Stomach (tissue), 19 donors: ENCODE measurements at places on chromosomes 7 and 10. TPM values are rescaled to one million over a fixed set of nuclear protein-coding genes. Genes with fewer than 3 reads are reported as not detected.

DNA sequence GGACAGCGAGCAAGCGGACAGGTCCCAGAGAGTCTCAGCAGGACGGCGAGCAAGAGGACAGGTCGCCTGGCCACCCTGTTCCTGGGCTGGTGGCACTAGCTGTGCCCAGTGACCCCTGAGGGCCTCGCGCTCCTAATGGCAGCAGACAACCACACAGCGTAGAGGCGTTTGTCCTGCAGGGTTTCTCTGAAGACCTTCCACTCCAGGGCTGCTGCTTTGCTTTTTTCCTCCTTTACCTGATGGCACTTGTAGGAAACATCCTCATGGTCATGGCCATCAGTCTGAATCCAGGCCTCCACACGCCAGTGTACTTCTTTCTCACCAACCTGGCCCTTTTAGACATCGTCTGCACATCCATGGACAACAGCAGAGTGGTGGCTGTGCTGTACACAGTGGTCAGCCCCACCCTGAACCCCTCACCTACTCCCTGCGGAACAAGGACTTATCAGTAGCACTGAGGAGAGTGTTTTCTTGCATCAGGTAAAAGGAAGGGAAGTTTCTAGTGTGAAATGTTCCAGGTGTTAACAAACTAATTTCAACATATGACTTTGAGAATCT lies 27.4 kb downstream of the SCART1 start:
- H3K4me3 ChIP-seq: no peak overlapping the region
- H3K36me3 ChIP-seq: no peaks in the 10 kb centered on the region
- DNase-seq: no peak
- no peaks in the 10 kb centered on the region for H3K4me1 ChIP-seq

Gene AIFM2
- total RNA-seq: 12.9 TPM

Gene PODXL
- total RNA-seq: 241 TPM

- H3K36me3 ChIP-seq: no peaks in the 10 kb centered on the region
- no peak overlapping the region for H3K27ac ChIP-seq
- no peak overlapping the region for H3K4me3 ChIP-seq
- DNase-seq: no peak
- H3K27me3 ChIP-seq: no peaks in the 10 kb centered on the region
These were observed 282.5 kb downstream of the INHBA start for GRCh38 chr7:41420421-41420820.

GRCh38 chr10:86758189-86759072 lies 2.0 kb downstream of the BMPR1A start:
- H3K4me3 ChIP-seq: peak overlapping the region; percentile 78
- H3K36me3 ChIP-seq: no peaks in the 10 kb centered on the region
- H3K27me3 ChIP-seq: peaks cover 3% of the 10 kb centered on the region
- peaks cover 11% of the 10 kb centered on the region for H3K4me1 ChIP-seq

GRCh38 chr7:19110776-19111175 lies 6.7 kb downstream of the TWIST1 start:
- H3K27ac ChIP-seq: no peak overlapping the region
- no peak overlapping the region for H3K4me3 ChIP-seq
- H3K27me3 ChIP-seq: peaks cover 7% of the 10 kb centered on the region

DNA sequence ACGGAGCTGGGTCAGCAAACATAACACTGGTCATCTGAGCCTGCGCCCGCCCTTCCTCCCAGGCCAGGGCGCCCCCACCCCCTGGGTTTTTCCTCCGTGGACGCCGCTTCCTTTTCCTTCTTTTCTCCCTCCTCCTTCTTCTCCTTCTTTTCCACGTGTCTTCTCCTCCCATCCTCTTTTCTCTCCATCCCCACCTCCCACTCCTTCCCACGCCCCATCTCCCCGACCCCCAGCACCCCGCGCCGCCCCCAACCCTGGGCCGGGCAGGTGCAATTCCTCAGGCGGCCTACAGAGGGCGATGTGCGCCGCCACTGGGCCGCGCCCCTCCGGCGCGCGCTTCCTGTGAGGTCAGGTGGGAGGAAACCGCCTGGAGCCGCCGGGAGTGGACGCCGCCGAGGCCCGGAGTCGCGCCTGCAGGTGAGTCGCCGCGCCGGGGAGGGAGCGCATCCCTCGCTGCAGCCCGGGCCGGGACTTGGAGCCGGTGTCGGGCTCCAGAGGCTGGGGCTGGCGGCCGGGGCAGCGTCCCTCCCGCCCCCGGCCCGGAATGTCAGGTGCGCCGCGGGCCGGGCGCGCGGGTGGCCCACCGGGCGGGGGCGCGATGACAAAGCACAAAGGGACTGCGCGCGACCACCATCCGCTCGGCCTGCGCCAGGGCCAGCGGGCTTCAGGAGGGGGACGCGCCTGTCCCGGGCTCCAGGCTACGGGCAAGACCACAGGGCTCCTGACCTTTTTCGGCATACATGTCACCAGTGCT lies at the start of gene FAM241B:
Gene FAM241B, plus strand, starts transcription at position 351 of the 754 bp plus-strand sequence. CDS start 1,497 bp downstream, outside the sequence.
- H3K27ac ChIP-seq: peak within 1 kb of the TSS; percentile 79
- peak; percentile 93 for DNase-seq
- H3K4me1 ChIP-seq: peaks cover 23% of the 10 kb centered on the region
- peak within 1 kb of the TSS; percentile 65 for H3K4me3 ChIP-seq

DNA sequence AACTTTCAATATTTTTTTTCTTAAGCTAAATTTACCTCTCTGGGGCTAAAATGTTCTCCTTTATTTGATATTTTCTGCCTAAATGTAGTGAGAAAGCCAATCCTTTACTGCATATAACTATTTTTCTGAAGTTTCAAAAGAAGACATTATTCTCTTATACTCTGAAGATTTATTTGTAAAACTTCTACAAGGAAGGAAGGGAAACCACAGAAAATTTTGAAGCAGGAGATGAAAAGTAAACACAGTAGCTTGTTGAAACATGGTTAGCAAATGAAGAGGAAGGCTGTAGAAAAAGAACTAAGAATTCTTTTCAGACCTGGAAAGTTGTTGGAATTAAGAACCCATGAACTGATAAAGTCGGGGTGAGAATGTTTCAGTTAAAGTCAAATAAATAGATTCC lies 330.3 kb downstream of the HGF start:
- H3K4me3 ChIP-seq: no peak overlapping the region
- H3K36me3 ChIP-seq: no peaks in the 10 kb centered on the region
- H3K27ac ChIP-seq: no peak overlapping the region
- no peaks in the 10 kb centered on the region for H3K4me1 ChIP-seq
- no peak for DNase-seq
- no peaks in the 10 kb centered on the region for H3K27me3 ChIP-seq

GRCh38 chr7:27182861-27183681 lies 2.0 kb downstream of the HOXA11 start:
- H3K4me3 ChIP-seq: no peak overlapping the region
- DNase-seq: peak; percentile 16
- H3K27me3 ChIP-seq: peaks cover 65% of the 10 kb centered on the region
- H3K36me3 ChIP-seq: no peaks in the 10 kb centered on the region
- no peak overlapping the region for H3K27ac ChIP-seq

DNA sequence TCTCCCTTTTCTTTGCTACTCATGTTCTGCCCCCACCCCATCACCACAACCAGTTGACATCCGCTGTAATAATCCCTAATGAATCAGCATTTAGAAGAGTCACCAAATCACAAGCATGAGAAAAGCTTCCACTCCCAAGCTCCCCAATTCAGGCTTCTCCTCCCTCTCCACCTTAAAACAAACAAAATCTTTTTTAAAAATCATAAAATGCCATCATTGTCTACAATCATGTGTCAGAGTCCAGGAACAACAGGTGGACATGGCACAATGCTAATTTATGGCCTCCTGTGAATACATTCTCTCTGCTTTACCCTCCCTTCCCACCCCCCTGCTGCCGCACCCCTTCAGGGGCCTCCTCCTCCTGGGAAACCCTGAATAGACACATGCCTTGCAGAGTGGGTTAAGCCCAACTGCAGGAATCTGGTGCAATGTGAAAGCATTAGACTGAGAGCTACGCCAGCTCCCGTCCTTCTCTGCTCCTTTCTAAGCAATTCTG lies 3.7 kb downstream of the LRRC4 start:
- H3K27me3 ChIP-seq: no peaks in the 10 kb centered on the region
- peaks cover 22% of the 10 kb centered on the region for H3K4me1 ChIP-seq
- DNase-seq: peak; percentile 36
- no peak overlapping the region for H3K4me3 ChIP-seq
- peaks cover 4% of the 10 kb centered on the region for H3K36me3 ChIP-seq
- no peak overlapping the region for H3K27ac ChIP-seq

- H3K27ac ChIP-seq: no peak overlapping the region
- no peaks in the 10 kb centered on the region for H3K36me3 ChIP-seq
- H3K27me3 ChIP-seq: peaks cover 16% of the 10 kb centered on the region
- no peak for DNase-seq
- peaks cover 1% of the 10 kb centered on the region for H3K4me1 ChIP-seq
These were observed 31.6 kb downstream of the RASGEF1A start for GRCh38 chr10:43235070-43235900.

DNA sequence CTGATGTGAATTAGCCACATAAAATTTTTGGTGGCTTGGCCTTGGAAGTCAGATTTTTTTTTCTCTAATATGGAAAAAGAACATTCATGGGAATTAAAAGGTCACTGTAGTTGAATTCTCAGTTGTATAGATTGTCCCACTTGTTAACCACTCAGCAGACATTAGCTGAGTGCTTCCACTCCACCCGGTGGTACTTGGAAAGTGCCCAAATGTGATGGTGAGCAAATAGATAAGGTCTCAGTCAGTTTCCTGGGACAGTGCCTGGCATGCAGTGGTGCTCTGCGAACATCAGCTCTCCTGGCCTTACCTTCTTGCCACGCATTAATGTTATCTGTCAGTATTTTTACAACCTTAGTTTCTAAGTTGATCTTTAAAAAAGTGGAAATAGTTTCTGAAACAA lies 1.4 kb downstream of the ATP5F1C start:
- no peak overlapping the region for H3K27ac ChIP-seq
- no peaks in the 10 kb centered on the region for H3K27me3 ChIP-seq
- peak; percentile 31 for DNase-seq
- peaks cover 85% of the 10 kb centered on the region for H3K4me1 ChIP-seq
- H3K36me3 ChIP-seq: peaks cover 16% of the 10 kb centered on the region

Gene EIF5AL1
- total RNA-seq: 0.29 TPM

DNA sequence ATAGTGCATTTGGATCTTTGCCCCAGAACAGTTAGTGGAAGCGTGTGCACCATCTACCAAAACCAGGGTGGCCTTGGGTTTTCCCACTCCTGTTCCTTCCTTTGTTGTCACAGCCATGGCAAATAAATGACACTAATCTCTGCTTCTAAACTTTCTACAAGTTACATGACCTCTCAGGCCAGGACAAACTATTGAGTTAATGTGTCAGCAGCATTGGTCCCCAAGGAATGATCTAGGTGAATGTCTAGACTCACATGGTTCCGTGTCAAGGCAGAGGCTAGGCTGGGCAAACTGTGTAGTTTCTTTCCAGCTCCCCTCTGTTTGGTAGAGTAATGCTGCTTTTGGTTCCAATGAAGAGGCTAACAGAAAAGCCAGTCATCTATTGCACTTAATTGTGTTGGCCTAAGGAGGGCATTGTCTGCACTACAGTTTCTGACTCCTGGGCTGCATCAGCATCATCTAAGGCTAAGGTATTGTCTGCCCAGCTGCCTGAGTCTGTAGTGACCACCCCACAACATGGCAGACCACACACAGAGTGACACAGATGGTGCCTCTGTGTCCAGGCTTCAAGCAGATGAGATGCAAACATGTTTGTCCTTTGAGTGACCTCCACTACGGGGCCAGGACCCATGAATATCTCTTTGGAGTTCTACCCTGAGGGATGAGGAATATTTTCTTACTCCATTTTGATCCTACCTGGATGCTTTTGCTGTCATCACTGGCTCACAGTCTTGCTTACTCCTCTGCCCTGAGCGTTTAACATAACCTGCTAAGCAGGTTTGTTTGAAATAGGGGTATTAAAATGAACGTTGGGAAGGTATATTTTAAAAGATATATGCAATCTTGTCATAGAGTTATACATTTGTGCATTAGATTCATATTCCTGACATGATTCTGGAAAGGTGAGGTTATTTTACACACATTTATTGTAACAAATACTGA lies 1.7 kb downstream of the CYP3A4 start:
- H3K27ac ChIP-seq: no peak overlapping the region
- H3K4me3 ChIP-seq: no peak overlapping the region
- no peaks in the 10 kb centered on the region for H3K4me1 ChIP-seq
- no peaks in the 10 kb centered on the region for H3K27me3 ChIP-seq

GRCh38 chr7:76294344-76295024 lies 8.0 kb upstream of the HSPB1 start:
- H3K4me1 ChIP-seq: peaks cover 73% of the 10 kb centered on the region
- peak overlapping the region; percentile 83 for H3K27ac ChIP-seq
- H3K4me3 ChIP-seq: peak overlapping the region; percentile 21
- no peaks in the 10 kb centered on the region for H3K27me3 ChIP-seq
- DNase-seq: peak; percentile 96

DNA sequence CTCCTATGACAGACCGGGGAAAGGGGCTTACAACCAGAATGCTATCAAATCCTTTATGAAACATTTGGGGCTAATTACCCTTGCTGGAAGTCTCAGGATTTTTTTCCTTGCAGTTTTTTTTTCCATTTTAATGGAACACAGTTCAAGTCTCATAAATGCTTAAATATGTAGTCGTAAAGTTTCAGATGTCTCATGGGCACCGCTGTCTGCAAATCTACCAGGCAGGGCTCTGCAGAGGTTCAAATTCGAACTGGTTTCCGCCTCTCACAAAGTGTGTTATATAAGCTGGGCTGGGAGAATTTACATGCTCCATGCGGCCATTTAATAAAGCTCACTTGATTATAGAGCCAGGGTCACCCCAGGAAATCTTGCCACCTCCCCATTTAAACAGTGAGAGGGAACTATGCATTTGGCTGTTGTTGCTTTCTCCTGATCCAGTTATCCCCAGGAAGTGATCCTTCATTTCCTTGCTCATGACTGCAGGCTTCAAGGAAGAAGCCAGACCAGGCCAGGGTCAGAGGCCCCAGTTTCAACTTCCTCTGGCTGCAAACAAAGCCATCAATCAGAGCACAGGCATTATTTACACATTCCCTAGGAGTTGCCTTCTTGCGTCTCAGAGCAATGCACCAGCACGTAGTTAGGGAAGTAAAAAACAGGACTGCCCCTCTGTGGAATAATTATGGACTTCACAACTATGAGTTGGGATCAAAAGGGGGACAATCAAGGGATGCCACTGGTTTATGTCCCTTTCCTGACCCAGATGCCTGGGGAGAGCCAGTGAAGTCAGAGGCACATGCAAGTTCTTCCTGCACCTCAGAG lies 358.8 kb downstream of the PRPF18 start:
- no peak overlapping the region for H3K27ac ChIP-seq
- H3K4me1 ChIP-seq: peaks cover 19% of the 10 kb centered on the region
- no peak for DNase-seq

- DNase-seq: no peak
- no peak overlapping the region for H3K4me3 ChIP-seq
- peaks cover 9% of the 10 kb centered on the region for H3K36me3 ChIP-seq
- H3K27me3 ChIP-seq: no peaks in the 10 kb centered on the region
- H3K4me1 ChIP-seq: no peaks in the 10 kb centered on the region
These were observed 50.6 kb upstream of the ZC3HAV1 start for GRCh38 chr7:139159900-139160675.

DNA sequence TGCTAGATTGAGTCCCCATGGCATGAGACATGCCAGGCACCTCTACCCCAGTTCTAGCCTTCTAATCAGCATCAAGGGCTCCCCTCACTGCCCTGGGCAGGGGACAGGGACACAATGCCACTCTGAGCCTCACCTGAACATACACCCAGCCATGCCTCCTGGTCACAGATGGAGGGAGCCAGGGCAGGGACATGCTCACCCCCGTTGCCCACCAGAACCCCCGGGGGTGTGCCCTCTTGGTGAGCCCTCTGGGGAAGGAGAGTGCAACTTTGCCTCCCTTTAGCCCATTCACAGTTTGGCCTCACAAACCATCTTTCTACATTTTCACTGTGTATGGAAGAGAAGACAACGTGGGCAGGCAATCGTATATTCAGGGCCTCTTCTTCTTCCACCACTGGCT lies 167.2 kb downstream of the LCOR start:
- no peak overlapping the region for H3K27ac ChIP-seq
- H3K36me3 ChIP-seq: no peaks in the 10 kb centered on the region
- no peak for DNase-seq
